ENCODE measurements at places on chromosomes 2 and 18.

- DNase-seq = no peak
These were observed 77.5 kb downstream of the TMEM200C start for GRCh38 chr18:5817816-5818215.

DNA sequence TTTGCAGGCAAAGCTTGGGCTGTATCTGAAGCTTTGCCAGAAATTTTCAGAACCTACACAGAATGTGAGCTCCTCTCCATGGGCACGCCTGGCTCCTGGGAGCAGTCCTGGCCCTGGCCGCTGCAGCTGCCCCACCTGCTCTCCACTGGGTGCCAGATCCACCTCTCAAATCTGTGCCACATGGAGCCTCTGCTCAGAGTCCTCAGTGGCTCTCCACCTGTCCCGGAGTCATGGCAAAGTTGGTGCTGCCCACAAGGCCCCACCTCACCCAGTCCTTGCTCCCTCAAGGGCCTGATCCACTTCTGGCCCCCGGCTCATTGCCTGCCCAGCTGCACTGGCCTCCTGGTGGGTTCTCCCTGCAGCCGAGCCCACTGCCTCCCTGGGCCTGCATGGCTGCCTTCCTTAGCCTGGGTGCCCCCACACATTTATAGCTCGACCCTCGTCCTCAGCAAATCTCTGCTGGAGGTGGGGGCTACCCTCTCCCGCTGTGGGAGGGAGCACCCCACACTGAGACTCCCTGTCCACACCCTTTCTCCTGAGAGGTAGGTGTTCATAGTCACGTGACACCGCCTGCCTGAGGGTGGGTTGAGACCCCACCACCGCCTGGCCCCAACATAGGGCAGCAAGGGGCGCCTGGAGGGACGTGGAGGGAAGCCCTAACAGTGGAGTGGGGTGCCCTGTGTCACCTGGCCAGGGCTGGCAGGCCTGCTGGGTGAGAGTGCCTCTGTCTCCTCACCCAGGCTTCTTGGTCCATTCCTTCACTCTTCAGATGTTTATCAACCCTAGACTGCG, 224.1 kb downstream of the SH3RF3 start:
- no peak for DNase-seq

DNA sequence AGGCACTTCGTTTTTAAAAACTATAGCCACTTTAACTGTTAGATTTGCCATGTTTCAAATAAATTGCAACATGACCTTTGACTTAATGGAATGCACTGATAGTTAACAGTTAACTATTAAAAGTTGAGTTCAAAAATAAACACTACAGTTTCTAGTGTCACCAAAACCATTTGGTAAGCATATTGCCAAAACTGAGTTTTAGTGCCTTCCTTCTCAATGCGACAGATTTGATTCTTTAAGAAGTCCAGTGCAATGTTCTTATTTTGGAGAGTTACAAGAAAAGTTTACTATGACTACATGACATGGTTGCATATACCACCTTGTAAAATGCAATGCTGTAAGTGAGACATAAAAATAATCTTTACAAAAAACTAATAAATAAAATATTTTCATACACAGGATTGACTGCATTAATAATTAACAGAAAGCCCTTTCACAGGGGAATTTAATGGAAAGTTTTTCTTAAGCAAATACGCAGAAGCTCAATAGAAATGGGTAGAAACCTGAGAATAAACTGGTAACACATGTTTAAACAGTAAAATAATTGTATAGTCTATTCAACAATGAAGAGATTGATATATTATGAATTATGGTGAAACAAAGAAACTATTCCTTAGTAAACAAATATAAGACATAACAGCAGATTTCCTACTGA, 53.8 kb downstream of the GRB14 start:
- no peak for DNase-seq

- DNase-seq = no peak
These were observed 65.5 kb upstream of the KLF7 start for GRCh38 chr2:207231106-207231865.

GRCh38 chr2:134336352-134336751, 82.5 kb downstream of the MGAT5 start:
- DNase-seq = peak; percentile 7

DNA sequence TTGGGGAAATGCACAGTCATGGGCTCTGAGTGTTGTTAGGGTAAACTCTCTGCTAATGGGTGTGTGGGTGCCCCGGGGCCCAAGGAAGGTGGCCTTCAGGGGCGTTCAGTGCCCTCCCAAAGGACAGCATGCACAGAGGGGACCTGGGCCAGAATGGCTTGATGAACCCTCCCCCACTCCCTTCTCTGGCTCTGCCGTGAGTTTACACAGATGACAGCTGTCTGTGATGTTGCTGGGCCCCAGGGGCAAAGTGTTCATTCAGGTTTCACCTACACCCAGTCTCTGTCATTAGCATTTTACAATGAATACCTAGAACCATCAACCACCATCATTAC, 3.2 kb downstream of the NPPC start:
- peak; percentile 53 for DNase-seq

GRCh38 chr2:58466804-58467203, 225.7 kb upstream of the FANCL start:
- DNase-seq = no peak

DNA sequence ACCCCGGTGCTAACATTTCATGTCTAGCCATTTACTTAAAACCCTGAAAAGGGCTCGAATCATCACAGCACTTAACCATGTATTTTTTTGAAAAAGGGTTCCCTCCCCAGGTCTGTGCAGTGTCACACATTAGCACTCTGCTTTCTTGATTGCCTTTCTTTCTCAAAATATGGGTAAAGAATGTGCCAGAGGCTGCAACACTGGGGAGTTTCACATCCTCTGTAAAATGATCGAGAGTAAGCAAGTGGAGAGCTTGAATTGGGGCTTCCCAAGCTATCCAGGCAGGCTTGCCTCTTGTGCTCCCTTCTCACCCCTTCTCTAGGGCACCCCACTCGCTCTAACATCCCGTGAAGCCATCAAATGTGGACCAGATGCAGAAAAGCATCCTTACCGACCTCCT, 177.0 kb upstream of the CCDC68 start:
- no peak for DNase-seq

GRCh38 chr2:66189553-66189952, 245.4 kb upstream of the MEIS1 start:
- DNase-seq = no peak

GRCh38 chr18:2564373-2564772, 6.9 kb downstream of the METTL4 start:
- no peak for DNase-seq

DNA sequence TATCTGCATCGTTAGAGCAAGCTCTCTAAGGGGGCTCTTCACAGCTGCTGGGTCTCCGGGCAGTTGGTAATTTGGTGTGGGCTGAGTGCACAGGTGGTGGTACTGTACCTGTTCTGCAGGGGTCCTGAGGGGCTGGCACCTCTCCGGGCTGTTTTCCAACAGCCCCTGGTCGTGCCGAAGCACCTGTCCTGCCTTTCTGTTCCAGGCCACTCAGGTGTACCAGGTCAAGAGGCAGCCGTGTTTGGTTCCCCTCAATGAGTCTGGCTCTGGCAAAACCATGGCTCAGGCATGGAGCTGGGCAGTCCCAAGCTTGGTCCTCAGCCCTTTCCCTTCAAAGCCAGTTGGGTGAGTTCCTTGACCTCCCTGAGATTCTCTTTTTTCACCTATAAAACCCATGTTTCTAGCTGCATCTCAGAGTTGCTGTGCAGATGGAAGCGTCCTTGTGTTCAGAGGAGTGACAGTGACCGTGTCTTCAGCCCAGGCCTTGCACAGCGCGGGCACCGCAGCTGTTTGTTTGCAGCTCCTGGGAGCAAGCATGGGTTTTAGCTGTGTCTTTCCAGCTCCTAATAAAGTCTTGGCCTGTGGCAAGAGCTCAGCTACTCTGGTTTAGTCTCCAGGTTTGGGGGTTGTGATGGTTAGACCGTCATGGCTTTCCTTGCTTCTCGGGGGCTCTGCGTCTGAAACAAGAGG, 110.9 kb downstream of the GLI2 start:
- DNase-seq = no peak

DNA sequence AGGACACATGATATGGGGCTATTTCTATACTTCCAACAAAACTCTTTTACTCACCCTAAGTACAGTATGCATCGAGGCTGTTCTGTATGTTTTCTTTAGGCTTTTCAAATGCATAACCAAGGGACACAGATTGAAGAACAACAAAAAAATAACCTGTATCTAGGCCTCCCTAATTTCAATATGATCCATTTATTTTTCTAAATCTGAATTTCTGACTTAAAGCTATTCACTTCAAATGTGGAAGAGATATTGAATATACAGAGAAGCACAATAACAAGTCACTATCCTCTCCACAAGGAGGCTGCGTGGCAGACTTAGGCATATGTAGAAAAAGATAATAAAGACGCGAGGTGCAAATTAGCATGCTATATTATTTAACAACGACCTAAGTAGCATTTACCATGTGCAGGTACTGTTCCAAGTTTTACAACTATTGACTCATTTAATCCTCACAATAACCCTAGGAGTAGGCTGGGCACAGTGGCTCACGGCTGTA, 39.3 kb upstream of the MFF start:
- DNase-seq = no peak

- peak; percentile 67 for DNase-seq
These were observed 241.8 kb upstream of the RAB12 start for GRCh38 chr18:8367217-8367988.

GRCh38 chr2:36587101-36587500, 10.9 kb downstream of the FEZ2 start:
- DNase-seq = no peak

DNA sequence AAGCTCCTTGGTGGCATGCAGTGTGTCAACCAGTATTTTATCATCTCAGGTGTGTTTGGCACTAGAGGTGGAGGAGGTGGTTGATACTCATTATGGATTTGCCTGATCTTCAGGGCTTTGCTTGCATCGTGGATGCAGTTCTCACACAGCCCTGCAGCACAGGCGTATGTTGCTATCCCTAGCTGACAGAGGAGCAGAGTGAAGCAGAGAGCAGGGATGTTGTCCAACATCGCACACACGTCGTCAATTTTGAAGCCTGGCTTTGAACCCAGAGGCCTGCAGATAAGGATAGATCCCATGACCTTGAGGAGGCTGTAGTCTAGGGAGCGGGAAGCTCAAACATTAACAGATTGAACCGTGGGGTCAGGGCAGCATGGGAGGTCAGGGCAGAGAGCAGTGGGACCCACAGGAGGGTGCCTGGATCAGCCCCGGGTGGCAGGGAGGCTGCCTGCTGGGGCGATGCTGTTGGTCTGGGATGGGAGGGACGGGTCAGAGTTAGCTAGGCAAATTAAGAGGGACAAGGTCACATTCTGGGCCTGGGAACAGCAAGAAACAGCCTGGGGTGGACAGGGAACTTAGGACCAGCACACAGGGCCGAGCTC, 4.2 kb downstream of the RNF144A start:
- no peak for DNase-seq

DNA sequence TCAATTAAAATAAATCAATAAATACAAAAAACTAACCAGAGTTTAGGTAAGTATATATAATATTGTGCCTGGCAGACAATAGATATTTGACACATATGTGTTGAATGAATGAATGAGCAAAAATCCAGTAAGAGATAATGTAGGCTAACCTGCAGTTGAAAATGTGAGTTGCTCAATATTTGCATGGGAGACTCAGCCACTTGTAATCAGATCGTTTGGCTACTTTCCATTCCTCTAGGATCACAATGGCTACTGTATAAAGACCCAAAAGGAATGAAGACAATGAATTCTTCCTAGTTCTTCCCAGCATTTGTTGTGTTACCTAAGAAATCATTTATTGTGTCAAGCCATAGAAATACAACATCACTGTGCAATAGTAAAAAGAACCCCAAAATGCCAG, 25.3 kb downstream of the PIEZO2 start:
- DNase-seq = no peak

DNA sequence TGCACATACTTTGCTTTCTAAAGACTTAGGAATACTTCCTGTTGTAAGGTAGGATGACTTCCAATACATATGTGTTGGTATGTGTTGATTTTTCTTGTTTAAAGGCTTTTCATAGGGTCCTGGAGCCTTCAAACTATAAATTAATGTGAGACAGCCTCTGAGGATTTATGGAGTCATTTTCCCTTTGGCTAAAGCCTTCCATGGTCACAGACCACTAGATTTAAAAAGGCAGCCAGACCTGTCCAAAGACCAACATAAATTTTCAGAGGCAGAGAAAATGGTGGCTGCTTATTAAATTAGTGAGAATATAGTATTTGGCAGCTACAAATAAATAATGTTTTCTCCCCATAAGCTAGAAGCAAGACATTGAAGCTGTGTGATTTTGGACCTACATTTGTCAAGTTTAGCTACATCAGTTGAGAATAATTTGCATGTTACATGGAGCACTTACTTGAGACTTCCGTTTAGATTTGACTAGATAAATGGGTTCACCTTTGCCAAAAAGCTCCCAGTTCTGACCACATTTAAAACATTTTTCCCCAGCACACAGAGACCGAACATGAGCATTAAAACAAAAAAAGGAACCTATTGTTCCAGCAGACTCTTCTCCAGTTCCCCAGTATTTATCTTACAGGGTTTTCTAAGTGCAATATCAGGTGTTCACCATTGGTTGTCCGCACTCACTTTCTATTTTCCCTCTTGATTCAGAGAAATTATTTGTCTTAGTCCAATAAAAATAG, 402.9 kb downstream of the PARD3B start:
- DNase-seq = no peak

- no peak for DNase-seq
These were observed 1108.3 kb upstream of the KLHL29 start for GRCh38 chr2:22276696-22277095.

DNA sequence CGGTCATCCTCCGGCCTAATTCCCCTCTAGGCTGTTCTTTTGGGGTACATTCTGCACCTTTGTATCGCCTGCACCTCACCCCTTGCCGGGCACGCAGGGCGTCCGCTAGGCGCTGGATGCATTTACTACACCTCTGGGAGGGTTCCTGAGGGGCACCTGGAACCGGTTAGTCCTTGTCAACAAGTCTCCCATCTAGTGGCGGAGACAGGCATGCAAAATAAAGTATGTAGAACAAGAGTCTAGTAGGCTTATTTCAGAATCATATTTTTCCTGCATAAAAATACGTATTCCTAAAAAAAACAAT, 705 bp upstream of the TEX261 start:
- peak; percentile 81 for DNase-seq

DNA sequence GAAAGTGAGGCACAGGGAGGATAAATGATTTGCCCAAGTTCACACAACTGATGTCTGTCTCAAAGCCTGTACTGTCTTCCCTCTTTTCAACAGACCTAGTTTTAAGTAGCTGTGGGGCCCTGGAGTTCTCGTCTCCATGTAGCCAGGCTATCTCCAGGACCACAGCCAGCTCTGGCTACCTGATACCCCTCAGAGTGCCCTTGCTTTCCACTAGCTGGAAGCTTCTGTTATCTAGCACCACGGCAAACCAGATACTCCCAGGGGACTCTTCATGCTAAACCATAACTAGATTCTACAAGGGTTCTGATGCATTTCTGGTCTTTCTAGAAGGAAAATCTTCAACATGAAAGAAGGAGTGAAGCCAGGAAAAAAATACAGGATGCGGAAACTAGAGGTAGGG, 137.3 kb downstream of the GALNT14 start:
- no peak for DNase-seq

Data from NCI-H82 (cell line).